Activated CD8-positive, alpha-beta T cell treated with anti-CD3 and anti-CD28 coated beads, Interleukin-2, amount 10 ng/mL, durations not matched to agents 7 days and 5 days (primary cell): ENCODE measurements at places on chromosomes 3 and 15.

DNA sequence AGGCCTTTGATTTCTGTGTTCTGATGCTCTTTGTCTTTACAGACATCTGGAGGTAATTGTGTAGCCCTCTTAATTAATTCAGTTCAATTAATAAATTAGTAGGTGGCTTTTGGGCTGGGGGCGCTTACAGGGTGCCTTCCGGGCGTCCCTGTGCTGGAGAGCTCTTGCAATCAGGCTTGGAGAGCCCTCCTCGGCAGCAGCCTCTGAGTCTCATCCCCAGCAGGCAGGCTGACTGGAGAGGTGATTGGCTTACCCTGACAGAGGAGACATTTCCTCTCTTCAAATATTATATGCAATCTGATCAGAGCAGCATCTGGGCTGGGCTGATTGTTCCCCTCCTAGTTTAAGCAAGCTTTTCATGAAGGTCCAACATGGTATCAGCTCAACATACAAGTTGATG lies 250.7 kb downstream of the LPP start:
- no peak for DNase-seq
- H3K27ac ChIP-seq, result no peak overlapping the region
- H3K4me3 ChIP-seq, result no peak overlapping the region
- peaks cover 43% of the 10 kb centered on the region for H3K4me1 ChIP-seq

DNA sequence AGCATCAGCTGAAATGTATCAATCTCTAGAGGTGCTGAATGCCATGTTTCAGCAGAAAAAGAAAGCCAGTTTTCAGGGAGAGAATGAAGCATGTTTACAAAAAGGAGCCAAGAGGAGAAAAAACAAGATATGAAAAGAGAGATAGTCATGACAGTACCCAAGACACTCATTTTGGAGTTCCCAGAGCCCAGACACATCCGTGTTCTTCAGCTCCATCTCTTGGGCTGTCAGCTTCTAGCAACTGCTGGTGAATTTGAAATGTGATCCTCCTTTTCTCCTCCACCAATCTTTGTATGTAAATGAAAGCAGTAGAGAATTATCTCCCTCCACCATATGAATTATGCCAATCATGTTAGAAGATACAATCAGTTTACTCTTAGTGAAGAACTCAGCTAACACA lies 93.0 kb upstream of the SLC25A36 start:
- H3K27me3 ChIP-seq, result peaks cover 11% of the 10 kb centered on the region
- H3K4me1 ChIP-seq, result peaks cover 10% of the 10 kb centered on the region
- H3K27ac ChIP-seq, result no peak overlapping the region
- H3K36me3 ChIP-seq, result no peaks in the 10 kb centered on the region
- DNase-seq, result no peak
- no peak overlapping the region for H3K4me3 ChIP-seq

- no peak overlapping the region for H3K27ac ChIP-seq
- DNase-seq, result no peak
- no peaks in the 10 kb centered on the region for H3K4me1 ChIP-seq
- no peak overlapping the region for H3K4me3 ChIP-seq
These were observed 42.5 kb downstream of the MEIS2 start for GRCh38 chr15:37057831-37058230.

GRCh38 chr3:55882006-55882405 lies 394.9 kb upstream of the WNT5A start:
- H3K36me3 ChIP-seq, result no peaks in the 10 kb centered on the region
- H3K27ac ChIP-seq, result no peak overlapping the region
- H3K4me1 ChIP-seq, result no peaks in the 10 kb centered on the region
- peaks cover 3% of the 10 kb centered on the region for H3K27me3 ChIP-seq

- peaks cover 16% of the 10 kb centered on the region for H3K4me1 ChIP-seq
- no peak overlapping the region for H3K4me3 ChIP-seq
- peaks cover under 1% of the 10 kb centered on the region for H3K36me3 ChIP-seq
- peaks cover 3% of the 10 kb centered on the region for H3K27me3 ChIP-seq
- no peak for DNase-seq
- H3K27ac ChIP-seq, result no peak overlapping the region
These were observed 2.4 kb upstream of the CLEC3B start for GRCh38 chr3:45023675-45024074.

DNA sequence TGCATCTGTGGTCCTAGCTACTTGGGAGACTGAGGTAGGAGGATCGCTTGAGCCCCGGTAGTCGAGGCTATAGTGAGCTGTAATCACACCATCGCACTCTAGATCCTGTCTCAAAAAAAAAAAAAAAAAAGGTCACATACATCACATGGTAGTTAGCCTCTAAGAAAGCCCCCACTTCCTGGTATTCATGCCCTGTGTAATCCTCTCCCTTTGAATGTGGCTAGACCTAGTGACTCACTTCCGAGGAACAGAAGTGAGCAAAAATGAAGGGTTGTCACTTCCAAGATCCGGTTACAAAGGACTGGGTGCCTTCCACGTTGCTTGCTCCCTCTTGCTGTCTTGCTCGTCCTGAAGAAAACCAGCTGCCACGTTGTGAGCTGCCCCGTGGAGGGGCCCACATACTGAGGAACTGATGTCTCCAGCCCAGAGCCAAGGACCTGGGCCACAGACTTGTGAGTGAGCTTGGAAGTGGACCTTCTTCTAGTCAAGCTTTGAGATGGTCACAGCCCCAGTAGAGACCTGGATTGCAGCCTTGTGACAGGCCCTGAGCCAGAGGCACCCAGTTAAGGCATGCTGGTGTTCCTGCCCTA lies 12.6 kb upstream of the LCTL start:
- DNase-seq, result no peak
- H3K36me3 ChIP-seq, result no peaks in the 10 kb centered on the region
- H3K27me3 ChIP-seq, result no peaks in the 10 kb centered on the region
- H3K4me1 ChIP-seq, result peaks cover 9% of the 10 kb centered on the region
- H3K4me3 ChIP-seq, result no peak overlapping the region

DNA sequence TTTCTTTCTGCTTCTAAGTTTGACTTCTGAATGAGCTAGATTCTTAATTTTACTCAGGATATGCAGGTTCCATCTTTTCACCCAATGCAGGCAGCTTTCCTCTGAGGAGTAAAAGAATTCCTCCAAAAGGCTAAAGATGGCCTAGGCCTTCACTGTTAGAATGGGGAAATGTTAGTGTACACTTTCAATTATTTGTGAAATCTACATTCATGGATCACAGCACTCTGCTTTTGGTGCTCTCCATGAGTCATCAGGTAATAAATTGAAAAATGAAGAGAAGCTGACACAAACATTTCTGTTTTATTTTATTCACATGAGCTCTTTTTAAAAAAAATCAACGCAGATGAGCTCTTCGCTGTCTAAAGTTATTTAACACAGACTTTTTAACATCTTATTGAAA lies 502.5 kb upstream of the GOLIM4 start:
- H3K36me3 ChIP-seq, result no peaks in the 10 kb centered on the region
- no peak overlapping the region for H3K27ac ChIP-seq
- DNase-seq, result no peak
- no peaks in the 10 kb centered on the region for H3K27me3 ChIP-seq

DNA sequence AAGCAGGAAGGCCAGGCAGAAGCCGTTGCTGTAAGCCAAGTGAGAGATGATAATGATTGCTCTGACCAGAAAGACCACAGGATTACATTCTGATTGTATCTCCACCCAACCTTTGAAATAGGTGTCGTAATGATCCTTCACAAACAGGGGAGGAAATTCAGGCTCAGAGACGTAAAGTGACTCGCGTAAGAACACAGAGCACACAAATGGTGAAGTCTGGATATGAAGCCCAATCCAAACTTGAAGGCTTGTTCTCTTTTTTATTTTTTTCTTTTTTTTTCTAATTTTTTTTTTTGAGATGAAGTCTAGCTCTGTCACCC lies 25.3 kb upstream of the PIAS1 start:
- no peak overlapping the region for H3K4me3 ChIP-seq
- no peaks in the 10 kb centered on the region for H3K36me3 ChIP-seq
- H3K27ac ChIP-seq, result no peak overlapping the region
- peaks cover 22% of the 10 kb centered on the region for H3K27me3 ChIP-seq
- DNase-seq, result no peak

DNA sequence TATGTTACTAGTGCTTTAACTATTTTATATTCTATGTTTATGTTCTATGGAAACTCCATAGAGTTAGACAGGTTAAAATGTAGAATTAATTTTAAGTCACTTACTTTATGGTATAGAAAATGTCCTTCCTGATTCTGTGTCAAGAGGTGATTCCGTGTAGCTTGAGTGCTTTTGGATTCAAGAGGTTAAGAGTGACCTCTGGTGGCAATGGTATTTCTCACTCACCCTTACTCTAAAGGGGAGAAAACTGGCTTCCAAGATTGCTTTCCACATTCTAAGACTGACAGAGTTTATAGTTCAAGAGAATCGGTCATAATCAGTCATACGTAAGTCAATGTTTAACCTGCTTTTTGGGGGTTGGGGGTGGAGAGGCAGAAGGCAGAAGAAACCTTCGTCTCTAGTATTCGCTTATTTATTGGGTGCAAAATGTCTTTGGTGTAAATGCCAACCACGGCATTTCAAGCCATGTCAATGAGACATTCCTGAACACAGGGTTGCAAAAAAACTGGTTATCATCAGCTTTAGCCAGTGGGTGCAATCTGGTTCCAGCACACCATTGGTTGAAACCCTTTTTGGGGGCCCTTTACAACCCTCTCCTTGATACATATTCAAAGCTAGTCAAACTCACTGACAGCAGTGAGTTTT lies 92.0 kb upstream of the VGLL3 start:
- DNase-seq, result no peak
- no peak overlapping the region for H3K4me3 ChIP-seq
- no peak overlapping the region for H3K27ac ChIP-seq
- peaks cover 4% of the 10 kb centered on the region for H3K4me1 ChIP-seq
- H3K36me3 ChIP-seq, result no peaks in the 10 kb centered on the region
- no peaks in the 10 kb centered on the region for H3K27me3 ChIP-seq

DNA sequence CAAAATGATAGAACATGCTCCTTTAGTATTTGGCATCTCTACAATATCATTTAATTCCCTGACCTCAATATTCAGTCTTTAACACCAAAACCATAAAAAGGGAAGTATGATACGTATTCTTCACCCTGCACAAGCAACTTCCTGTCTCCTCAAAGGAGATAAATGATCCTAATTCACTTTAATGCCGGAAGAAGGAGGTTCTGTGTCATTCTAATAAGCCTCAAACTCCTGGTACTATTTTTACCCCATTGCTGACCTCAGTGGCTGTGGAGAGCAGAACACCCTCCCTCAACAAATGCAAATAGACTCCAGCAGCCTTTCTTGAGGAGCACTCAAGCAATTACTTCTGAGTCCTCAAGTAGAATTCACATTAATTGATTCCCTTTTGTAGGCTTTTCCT lies 173.3 kb downstream of the TMEM108 start:
- no peak overlapping the region for H3K4me3 ChIP-seq
- no peaks in the 10 kb centered on the region for H3K36me3 ChIP-seq
- no peak for DNase-seq
- peaks cover 2% of the 10 kb centered on the region for H3K27me3 ChIP-seq
- H3K27ac ChIP-seq, result no peak overlapping the region
- H3K4me1 ChIP-seq, result peaks cover 28% of the 10 kb centered on the region

DNA sequence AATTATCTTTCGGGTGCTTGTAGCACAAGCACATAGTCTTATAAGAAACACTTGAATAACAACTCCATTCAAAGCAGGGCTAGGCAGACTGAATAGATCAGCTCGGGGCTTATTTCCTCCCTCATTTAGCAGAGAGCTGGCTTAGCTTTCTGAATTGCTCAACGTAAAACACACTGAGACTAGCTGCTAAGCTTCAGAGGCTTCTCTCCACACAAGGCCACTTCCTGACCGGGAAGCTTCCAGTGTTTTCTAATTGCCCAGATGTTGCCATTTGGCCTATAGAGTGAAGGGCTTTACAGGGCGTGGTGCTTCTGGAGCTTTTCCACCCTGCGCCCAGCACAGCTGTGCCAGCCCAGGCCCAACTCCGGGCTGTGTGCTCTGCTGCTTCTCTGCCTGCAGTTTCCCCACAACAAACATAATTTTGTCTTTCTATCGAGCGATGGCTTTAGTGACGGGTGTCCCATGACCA lies 16.6 kb downstream of the FAM240A start:
- peaks cover 12% of the 10 kb centered on the region for H3K4me1 ChIP-seq
- H3K27me3 ChIP-seq, result peaks cover 4% of the 10 kb centered on the region
- no peaks in the 10 kb centered on the region for H3K36me3 ChIP-seq
- DNase-seq, result no peak

GRCh38 chr15:51311510-51311909 lies 26.9 kb downstream of the CYP19A1 start:
- H3K4me1 ChIP-seq, result no peaks in the 10 kb centered on the region
- no peak overlapping the region for H3K27ac ChIP-seq
- no peak for DNase-seq
- H3K36me3 ChIP-seq, result no peaks in the 10 kb centered on the region

DNA sequence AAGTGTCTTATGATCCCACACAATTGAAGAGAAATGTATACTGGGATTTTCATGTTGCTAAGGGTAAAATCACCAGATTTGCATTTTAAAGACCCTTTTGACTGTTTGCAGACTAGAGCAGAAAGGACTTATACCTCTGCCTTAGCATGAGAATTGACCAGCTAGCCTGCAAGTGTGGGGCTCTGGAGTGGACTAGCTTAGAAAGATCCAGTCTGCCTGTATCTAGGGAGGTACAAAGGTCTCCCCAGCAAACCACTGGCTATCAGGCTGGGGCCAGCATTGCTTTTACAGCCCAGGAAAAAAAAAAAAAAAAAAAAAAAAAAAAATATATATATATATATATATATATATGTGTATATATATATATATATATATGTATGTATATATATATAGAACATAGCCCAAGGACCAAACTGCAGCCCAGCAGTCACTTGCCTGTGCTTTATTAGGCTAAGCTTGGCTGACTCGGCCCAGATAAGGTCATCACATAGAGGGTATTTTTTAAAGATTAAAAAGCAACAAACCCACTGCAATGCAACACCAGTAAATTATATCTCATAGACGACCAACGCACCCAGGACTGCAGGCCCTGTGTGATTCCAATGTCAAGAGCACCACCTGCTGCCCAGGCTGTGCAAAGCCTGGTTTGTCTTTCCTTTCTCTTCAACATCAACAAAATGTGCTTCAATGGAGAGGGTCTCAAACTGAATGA lies 63.7 kb downstream of the DCLK3 start:
- DNase-seq, result peak; percentile 53
- H3K36me3 ChIP-seq, result no peaks in the 10 kb centered on the region
- H3K27me3 ChIP-seq, result no peaks in the 10 kb centered on the region
- no peak overlapping the region for H3K27ac ChIP-seq
- no peak overlapping the region for H3K4me3 ChIP-seq

DNA sequence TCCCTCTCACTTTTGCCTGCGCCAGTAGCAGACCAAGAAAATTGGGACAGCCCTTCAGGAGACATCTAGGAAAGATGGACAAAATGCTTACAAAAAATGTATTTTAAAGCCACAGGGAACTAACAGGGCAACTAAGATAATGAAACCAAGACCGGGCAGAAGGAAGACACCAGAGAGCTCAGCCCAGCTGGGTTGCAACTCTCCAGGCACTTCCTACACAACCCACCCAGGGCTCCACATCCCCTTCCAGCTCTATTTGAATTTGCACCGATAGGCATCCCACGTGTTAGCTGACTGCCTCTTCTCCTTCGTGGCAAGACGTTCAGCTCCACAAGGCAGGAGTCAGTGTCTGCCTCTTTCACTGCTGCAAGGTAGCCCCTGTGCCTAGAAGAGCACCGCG lies 6.6 kb upstream of the ATP10A start:
- peaks cover 11% of the 10 kb centered on the region for H3K4me1 ChIP-seq
- peak overlapping the region; percentile 9 for H3K4me3 ChIP-seq
- H3K27ac ChIP-seq, result no peak overlapping the region
- H3K36me3 ChIP-seq, result no peaks in the 10 kb centered on the region
- peaks cover 10% of the 10 kb centered on the region for H3K27me3 ChIP-seq
- DNase-seq, result no peak

- H3K36me3 ChIP-seq, result no peaks in the 10 kb centered on the region
- H3K4me1 ChIP-seq, result no peaks in the 10 kb centered on the region
- H3K27me3 ChIP-seq, result peaks cover 2% of the 10 kb centered on the region
- DNase-seq, result no peak
- no peak overlapping the region for H3K27ac ChIP-seq
These were observed 47.7 kb downstream of the PDZRN3 start for GRCh38 chr3:73576999-73577461.
